HFFc6 (cell line): ENCODE measurements at places on chromosomes 5 and 9. TPM values are rescaled to one million over a fixed set of nuclear protein-coding genes. Genes with fewer than 3 reads are reported as not detected.

The PDE6A gene
- not detected in 3 replicates for total RNA-seq

The CNTFR gene
- total RNA-seq, result not detected in 3 replicates

The IFNA2 gene
- total RNA-seq, result not detected in 3 replicates

The AQP3 gene
- 0.29 to 0.73 TPM (median 0.69 TPM) in 3 replicates for total RNA-seq

The MRPL22 gene
- total RNA-seq, result 47.2 to 56.5 TPM (median 56.1 TPM) in 3 replicates

The ALDH1A1 gene
- total RNA-seq, result 168 to 704 TPM (median 186 TPM) in 3 replicates

The ADGRD2 gene
- not detected in 3 replicates for total RNA-seq

The KCNIP1 gene
- not detected in 2 replicates for total RNA-seq

DNA sequence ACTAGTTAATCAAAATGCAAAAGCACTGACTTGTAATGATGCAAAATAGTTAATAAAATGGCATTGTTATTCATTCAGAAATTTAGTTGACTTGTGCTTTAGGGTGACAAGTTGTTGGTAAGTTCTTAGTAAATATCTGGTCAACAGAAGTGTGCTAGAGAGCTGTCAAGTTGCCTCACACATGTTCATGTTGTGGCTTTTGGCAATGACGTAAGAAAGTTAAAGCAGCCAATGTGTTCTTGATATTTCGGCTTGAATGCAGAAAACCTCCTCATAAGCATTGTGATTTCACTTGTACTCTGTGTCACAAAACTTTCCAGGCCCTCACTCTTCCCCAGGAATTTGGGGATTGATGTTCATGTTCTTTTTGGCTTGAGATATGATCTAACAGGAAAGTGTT, 626.7 kb downstream of the PRR16 start:
- no peak for DNase-seq

DNA sequence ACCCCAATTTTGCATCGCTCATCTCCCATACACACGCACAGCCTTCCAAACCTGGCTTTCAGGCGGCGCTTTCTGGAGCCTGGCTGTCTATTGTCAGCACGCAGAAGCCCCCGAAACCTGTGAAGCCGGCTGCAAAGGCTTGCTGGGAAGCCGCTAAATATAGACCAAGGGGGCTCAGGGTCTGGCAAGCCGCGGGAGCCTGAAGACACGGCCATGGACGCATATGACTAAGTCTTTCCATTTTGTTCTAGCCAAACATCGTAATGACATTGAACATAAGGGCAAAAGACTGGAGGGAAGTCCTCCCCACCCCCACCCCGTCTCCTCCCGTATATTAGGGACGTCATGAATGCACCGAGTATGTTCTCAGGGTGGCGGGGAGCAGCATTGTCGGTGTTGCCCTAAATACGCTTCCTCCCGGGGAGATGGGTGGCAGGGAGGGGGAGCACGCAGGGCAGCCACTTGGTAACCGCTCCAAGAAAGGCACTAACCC, 1.1 kb downstream of the CTNND2 start:
- DNase-seq, result no peak

GRCh38 chr5:172281346-172281745, 2.2 kb downstream of the UBTD2 start:
- no peak for DNase-seq

DNA sequence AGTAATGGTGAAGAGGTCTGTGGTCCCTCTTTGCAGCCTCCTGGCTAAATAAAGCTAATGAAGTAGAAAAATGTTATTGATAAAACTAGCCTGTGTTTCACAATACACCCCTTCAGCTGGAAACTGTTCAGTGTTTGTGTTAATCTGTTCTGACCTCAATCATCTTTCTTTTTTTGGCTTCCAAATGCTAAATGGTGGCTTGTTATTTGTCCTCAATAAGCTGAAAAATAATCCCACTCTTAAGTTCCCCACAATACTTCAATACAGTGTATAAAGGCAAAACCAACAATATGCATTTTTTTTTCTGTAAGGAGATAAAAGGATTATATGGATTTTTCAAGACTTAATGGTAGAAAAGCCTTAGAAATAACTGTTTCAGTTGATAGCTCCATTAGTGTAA, 560.5 kb downstream of the TUSC1 start:
- DNase-seq, result no peak

DNA sequence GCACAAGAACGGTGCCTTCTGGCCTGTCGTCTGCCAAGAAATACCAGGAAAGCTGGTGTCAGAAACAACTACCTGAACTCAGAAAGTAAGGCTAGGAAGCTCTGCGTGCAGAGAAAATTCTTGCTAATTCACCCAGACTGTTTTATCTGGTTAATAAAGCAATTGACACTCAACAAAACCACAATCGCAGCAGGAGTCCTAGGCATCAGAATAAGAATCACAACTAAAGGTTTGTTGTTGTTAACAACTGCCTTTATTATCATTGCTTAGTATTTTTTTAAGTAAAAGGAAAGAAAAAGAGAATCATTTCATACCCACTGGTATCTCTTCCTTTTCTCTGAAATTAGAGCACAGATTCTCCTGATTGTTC, 3.9 kb upstream of the ISL1 start:
- no peak for DNase-seq

DNA sequence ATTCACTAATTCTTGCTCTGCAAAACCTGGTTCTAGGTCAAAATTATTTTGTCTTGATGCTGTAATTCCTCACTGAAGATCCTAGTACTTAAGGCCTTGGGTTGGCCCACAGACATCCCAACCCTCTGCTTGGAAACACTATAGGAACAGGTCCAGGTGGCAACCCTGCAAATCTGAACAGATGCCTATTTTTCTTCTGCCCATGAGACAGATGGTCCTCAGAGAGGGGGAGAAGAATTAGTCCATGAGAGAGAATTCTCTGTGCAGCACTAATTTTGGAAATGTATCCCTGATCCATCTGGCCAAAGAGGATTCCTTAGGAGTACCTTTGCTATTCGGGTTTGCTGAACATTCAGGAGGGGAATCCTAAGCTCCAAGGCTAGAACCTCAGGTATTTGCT, 156.3 kb downstream of the ELAVL2 start:
- DNase-seq, result no peak

DNA sequence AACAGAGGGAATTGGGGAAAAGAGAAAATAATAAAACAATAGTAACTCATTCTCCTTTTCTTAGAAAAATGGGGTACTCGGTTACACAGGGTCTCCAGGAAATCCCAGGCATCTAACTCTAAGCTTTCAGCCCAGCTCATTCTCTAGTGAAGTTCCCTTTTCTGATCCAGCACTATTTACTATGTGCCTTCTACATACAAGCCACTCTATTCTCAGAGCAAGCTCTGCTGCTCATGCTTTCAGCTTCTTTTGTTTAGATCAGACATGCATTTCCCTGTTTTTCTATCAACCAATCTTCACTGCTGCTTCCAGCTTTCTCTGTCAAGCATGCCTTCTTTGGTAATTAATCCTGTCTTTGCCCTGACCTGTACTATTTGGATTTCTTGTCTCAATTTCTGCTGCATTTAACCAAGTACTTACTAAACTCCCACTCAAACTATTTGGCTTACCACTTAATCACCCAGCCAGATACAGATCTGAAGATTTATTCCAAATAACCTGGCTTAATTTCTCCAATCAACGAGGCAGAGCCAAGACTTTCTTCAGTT, 25.3 kb downstream of the OSMR start:
- no peak for DNase-seq

DNA sequence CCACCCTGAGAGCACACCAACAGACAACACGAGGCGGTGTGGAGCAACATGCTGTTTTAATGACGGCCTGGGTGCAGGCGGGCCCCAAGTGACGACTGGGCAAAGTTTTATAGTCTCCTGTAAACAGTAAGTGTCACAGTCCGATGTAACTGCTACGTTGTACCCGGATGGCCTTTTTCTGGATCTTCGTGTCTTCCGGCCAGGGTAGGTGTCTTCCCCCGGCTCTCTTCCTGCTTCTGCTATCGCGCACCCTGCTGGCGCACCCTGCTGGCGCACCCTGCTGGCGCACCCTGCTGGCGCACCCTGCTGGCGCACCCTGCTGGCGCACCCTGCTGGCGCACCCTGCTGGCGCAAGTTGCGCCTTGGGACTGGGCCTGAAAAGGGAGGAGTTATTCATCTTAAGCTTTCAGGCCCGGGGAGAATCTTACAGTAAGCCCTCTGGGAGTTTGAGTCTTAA, 143.0 kb upstream of the TARS1 start:
- no peak for DNase-seq

- no peak for DNase-seq
These were observed 129.7 kb downstream of the NTRK2 start for GRCh38 chr9:84799251-84799650.

DNA sequence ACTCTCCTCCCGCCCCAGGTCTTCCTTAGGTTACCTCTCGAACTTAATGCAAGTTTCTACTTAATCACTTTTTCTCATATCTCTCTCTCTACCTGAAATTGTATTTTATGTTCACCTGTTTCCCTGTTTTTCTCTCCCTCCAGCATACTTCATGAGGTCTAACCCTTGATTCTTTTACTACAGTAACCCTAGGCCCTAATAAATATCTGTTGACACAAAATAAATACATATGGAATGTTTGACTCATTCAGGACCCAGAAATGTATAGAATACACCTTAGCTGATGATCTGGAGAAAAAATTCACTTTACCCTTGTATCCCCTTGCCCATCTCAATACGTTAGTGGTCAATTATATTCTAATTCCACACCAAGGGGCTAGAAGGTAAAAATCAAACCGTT, 250.9 kb upstream of the PTGER4 start:
- DNase-seq, result no peak
